ENCODE measurements at places on chromosomes 2 and 18.

GRCh38 chr2:109168716-109169115 is 39.7 kb downstream of the SH3RF3 start:
- DNase-seq = no peak

DNA sequence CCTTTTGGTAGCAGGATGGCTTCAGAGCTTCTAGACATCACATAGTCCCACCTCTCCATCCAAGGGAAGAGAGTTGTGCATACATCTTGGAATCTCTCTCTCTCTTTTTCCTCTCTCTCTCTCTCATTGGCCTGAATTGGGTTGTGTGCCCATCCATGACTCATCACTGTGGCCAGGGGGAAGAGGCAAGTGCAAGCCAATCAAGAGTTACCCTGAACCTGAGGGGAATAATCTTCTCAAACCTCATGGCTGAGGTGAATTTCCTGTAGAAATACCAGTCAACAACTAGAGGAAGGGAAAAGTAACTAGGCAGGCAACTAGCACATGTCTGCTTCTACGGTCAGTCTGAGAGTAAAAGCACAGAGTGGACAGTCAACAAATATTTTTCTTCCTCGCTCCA is 7.3 kb upstream of the CHN1 start:
- no peak for DNase-seq

DNA sequence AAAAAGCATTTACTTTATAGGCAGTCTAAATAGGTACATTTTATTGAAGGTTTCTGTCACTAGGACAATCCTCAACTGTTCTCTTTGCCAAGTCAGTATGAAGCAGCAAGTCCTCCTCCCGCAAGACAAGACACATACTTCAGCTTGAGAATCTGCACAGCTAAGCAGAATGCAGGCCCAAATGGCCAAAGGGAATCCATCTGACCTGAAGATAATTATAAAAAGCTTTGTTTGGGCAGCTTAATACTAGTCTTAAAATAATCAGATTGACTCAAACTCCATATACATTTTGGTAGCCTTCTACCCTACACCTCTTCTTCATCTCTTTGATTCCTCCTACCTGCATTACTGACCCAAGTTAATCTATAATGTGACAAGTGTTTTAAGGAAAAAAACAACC is 1.8 kb downstream of the LANCL1 start:
- DNase-seq = peak; percentile 6

DNA sequence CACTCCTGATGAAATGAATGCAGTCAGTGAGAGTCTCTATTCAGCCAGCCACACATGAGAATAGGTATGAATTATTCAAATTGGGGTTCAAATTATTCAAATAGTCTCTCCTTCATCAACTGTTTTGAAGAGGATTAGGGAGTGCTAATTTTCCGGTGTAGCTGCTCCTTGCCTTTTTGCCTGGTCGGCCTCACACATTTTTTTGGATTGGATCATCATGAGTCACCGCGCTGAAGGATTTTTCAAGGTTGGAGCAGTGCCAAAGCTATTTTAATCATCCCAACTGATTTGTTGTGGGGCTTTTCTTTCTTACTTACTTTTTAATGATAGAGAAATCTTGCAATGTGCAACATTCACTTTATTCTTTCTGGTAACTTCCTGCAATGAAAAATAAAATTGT is 2.4 kb upstream of the DTNA start:
- DNase-seq = peak; percentile 95

GRCh38 chr2:143955401-143956065 is 564.4 kb downstream of the ZEB2 start:
- peak; percentile 30 for DNase-seq

- DNase-seq = no peak
Observed at GRCh38 chr2:232537499-232537898, 2.0 kb upstream of the CHRNG start.

DNA sequence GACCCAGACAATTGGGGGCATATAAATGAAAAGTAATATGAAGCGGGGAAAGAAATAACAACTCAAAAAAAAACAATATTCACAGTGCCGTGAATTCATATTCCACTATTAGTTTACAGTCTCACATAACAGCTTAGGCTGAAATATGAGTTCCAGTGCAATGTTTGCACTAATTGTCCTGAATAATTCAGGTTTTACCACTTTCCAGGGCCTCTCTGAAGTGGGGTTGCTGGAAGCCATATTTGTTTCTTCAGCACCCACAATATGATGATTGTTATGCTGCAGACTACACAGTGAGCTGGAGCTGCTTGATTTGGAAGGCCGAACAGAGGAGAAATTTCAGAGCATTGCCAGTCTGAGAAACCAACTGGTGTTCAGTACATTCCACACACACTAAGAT is 894.5 kb upstream of the ACVR2A start:
- DNase-seq = no peak

GRCh38 chr2:200525882-200526651 is at the start of gene SGO2:
TSS of gene SGO2 (plus strand) at chr2:200526207. CDS start at chr2:200532976, 6,769 bp downstream.
- peak; percentile 96 for DNase-seq

GRCh38 chr2:240717181-240717641 is 25.5 kb downstream of the AQP12A start:
- no peak for DNase-seq

GRCh38 chr2:62354771-62355561 is 151.0 kb downstream of the TMEM17 start:
- no peak for DNase-seq

- peak; percentile 25 for DNase-seq
Observed at GRCh38 chr2:33451214-33451613, 25.2 kb upstream of the RASGRP3 start.

GRCh38 chr2:46076251-46076650 is 221.0 kb upstream of the EPAS1 start:
- no peak for DNase-seq

GRCh38 chr2:222568865-222569264 is 87.0 kb downstream of the FARSB start:
- no peak for DNase-seq

DNA sequence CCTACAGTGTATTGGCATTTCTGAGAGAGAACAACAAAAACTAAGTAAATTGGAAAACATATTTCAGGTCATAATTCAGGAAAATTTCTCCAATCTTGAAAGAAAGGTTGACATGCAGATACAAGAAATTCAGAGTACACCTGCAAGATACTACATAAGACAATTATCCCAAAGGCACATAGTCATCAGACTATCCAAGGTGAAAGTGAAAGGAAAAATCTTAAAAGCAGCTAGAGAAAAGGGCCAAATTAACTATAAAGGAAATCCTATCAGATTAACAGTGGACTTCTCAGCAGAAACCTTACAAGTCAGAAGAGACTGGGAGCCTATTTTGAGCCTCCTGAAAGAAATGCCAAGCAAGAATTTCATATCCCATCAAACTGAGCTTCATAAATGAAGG is 449.0 kb upstream of the MMADHC start:
- DNase-seq = no peak

- no peak for DNase-seq
Observed at GRCh38 chr18:7779211-7779610, 212.1 kb downstream of the PTPRM start.

DNA sequence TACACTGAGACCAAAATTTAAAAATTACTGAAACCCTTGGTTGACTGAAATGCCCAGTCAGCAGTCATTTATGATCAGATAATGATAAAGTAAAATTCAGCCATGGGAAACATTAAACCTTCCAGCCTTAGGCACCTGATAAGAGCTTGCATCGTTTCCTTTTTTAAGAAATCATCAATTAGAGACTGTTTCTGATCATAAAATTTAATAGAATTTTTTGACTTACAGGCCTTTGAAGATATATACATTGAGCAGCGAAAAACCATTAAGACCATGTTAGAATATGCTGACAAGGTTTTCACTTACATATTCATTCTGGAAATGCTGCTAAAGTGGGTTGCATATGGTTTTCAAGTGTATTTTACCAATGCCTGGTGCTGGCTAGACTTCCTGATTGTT is 99.6 kb upstream of the CSRNP3 start:
- no peak for DNase-seq

DNA sequence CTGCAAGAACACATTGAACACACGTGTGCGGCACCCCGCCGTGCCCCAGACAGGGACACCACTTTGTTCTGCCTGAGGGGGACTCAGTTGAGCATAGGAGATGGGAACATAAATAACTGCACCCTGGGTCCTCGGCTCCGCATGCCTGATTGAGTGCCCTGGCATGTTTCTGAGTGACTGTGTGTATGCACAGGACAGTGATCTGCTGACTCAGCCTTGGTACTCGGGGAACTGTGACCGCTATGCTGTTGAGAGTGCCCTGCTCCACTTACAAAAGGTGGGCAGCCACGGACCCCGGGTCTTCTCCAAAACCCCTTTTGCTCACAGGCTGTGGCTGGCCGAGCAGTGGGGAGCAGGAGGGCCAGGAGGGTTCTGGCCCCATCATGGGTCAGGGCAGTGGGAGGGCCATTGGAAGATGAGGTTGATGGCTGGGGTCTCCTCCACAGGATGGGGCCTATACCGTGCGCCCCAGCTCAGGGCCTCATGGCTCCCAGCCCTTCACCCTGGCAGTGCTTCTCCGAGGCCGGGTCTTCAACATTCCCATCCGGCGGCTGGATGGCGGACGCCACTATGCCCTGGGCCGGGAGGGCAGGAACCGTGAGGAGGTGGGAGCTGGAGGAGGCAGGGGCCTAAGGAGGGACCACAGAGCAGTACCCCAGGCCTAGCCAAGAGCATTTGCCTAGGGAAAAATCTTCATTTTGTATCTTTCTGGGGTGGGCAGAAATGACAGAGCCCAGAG is 16.9 kb downstream of the SH2D6 start:
- DNase-seq = no peak

DNA sequence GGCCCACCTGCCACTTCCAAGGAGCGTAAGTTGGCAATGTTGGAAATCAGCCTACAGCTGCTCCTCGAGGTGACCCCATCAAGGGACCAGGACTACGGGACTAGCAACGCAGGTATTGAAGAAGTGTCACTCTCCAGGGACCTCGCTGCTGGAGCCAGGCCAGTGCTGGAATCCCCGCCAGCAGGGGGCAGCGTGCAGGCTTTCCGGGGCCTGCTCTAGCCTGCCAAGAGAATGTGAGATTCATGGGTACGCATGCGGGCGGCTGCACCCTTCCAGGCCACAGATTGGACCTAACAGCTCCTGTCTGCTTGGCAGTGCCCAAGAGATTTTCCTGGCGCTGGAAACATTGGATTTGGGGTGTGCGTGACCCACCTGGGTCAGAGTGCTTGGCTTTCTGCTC is 182.8 kb upstream of the RAB12 start:
- no peak for DNase-seq

DNA sequence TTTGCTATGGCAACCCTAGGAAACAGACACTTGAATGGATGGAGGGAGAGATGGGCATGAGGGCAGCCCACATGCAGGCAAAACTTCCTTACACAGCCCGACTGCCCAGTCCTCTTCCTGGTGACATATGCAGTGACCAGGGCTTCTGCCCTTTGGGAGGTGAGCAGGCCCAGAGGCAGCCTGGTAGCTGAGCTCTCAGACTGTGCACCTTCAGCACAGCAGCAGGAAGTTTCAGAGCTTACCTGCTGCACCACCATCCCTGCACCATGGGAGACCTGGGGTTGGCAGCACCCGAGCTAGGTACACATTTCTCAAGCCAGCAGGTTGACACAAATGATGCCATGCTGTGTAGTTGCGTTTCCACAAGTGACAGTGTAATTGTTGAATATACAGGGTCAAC is 97.6 kb upstream of the LMAN1 start:
- no peak for DNase-seq

GRCh38 chr2:218839430-218839829 is 7.8 kb upstream of the PRKAG3 start:
- DNase-seq = peak; percentile 61

All from mesenchymal stem cell (in vitro differentiated cells and primary cell).